Activated T-helper 1 cell treated with anti-CD3 and anti-CD28 coated beads, Interleukin-2, amount 50 U/mL, for 16 hours (primary cell): ENCODE measurements at places on chromosomes 5 and 9.

DNA sequence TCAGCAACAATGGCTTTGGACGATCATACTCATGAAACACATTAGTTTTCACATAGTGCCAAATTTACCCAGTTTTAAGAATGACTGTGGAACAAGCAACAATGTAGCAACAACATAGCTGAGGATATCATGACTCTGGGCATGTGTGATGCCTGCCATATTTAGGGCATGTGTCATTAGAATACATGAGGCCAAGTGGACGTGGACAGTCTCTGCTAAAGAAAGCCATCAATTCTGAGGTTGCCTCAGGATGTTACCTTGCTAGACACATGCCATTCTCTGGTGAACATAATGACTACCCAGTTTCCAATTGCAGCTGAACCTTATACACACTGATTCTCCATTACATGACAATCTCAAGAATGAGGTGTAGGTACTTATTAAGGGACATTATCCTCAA, 103.3 kb upstream of the ADAMTS19 start:
- no peak for DNase-seq

GRCh38 chr5:103669615-103670014, 107.0 kb upstream of the NUDT12 start:
- DNase-seq, result no peak

DNA sequence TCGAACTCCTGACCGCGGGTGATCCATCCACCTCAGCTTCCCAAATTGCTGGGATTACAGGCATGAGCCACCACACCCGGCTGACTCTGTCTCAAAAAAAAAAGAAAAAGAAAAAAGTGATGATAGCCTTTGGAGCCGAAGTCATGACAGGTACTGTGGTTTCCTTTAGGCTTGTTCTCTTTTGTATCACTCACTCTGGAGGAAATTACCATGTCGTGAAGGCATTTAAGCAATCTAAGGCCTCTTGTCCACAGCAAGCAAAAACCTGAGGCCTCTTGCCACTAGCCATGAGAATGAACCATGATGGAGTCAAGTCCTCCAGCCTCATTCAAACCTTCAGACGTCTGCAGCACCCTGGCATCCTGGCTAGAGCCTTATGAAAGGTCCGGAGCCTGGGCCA, 286.1 kb downstream of the RAB3C start:
- no peak for DNase-seq

- no peak for DNase-seq
These were observed 30.9 kb downstream of the GLT6D1 start for GRCh38 chr9:135608294-135608998.

DNA sequence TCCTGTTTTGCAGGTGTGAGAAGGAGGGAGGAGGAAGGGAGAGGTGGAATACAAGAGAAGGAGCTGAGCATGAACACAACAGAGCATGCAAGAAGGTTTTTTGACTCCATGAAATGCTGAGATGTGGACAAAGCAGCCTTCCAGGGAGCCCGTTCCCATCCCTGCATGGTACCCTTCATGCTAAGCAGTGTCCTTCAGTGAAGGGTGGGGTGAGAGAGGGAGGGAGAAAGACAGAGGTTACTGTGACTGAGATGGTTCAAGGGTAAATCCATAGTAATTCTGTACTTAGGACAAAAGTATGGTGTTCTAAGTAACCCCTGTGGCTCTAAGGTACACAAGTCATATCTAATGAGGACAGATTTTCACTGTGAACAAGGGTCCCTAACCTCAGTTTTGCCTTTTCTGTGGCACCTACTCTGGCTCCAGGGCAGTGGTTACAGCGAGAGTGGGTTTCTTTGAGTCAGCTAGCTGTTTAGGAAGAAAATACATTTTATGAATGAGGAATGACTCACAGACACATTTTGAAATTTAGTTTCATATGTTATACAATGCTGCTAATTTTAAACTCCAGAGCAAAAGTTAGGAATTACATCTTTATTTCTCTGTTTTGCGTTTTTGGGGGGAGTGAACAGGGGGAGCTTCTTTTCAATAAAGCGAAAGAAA, 184.9 kb upstream of the SLC12A2 start:
- no peak for DNase-seq

DNA sequence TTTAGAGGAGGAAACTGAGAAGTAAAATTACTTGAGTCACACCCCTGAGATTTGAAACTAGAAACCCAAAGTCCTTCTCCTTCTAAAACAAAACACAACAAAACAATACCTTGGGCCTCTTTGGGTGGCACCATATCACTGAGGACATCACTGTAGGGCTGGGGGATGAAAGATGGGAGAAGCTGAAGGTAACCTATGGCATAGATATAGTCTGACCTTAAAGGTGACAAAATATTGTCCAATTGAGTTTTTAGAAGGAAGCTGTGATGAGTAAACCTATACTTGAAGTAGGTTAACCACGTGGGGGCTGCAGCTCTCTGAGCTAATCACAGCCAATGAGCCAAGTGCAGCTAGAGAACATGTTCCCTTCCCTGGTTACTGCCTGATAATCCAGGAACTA, 167.4 kb upstream of the CD180 start:
- no peak for DNase-seq

DNA sequence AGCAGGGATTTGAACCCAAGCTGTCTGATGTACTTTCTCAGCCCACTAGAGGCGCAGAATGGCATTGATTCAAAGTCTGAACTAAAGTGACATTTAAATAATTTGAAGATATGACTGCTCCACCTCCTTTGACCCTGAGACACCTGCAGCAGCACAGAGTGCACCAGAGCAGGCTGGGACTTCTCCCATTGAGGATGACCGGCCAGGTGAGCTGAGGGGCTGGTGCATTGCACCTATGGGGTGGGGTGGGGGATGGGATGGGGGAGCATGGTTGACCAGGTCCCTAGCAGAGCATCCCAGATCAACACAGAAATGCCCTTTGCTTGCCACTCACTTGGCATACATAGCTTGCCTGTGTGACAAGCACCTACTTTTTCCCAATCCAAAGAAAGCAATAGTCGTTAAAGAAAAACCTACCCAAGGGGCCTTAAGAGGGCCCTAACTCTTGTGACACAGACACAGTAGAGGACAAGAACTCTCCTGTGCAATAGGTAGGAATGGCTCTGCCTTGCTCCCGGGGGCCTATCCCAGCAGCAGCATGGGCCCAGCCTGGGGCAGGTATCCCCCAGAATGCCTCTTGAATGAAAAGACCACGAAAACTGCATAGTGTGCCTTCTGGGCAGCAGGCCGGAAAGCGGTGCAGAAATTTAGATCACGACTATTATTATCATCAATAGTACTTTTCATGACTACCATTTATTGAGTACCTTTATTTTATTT, 6.5 kb downstream of the SH3PXD2B start:
- no peak for DNase-seq

GRCh38 chr9:84996716-84997115, 327.2 kb downstream of the NTRK2 start:
- DNase-seq, result no peak

DNA sequence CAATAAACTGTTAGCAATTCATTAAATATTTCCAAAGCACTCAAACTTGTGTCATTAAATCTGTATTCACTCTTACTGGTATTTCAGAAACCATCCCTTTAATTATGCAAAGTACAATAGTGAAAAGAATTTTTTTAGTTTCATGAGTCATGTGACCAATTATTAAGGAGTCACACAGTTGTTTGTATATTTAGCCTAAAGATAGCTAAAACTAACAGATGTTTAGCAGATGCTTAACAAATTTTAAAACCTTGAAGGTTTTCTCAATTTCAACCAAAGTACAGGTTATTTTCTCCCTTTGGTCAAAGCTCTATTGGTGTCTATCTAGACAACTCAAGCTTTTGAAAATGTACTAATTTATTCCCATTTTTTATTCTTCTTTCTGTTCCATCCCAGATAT, 44.1 kb downstream of the PJA2 start:
- DNase-seq, result no peak

GRCh38 chr5:134027288-134027615, 22.5 kb upstream of the VDAC1 start:
- DNase-seq, result no peak

- DNase-seq, result no peak
These were observed 20.8 kb downstream of the SLC6A7 start for GRCh38 chr5:150210644-150211043.

DNA sequence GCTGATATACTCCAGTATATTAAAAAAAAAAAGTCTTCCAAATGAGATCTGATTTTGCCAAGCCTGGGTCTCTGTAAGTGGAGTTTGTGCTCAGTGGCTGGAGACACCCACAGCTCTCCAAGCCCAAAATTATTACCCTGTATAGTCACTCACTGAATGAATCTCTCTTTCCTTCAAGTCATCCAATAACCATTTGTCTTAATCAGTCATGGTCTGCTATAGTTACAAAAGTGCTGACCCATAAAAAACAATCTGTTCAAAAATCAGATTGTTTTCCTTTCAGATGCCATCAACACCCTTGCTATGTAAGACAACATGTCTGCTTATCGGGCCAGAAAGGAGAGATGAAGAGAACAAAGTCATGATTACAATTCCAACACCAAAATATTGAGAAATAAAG, 159.4 kb upstream of the FST start:
- no peak for DNase-seq

DNA sequence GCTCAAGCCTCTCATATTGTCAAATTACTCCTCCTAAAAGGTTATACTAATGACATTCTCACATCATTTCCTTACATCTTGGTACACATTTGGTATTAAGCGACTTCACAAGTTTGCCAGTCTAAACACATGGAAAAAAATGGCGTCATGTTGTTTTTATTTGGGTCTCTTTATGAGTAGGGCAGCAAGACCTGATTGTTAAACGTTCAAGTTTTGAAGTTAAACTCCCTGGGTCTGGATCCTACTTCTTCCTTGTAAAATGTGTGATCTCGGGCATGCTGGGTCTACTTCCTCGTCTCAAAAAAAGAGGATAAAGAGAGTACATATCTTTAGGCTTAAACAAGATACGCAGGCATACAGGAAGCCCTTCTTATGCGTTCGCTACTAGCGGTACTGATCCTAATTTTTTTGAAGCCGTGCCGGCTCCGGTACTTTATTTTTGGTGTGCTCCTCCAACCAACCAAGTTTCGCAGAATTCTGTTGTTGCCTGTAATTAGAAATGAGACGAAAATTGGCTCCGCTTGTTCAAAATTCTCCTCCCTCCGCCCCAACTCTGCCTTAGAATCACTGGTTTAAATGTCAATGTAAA, 596 bp upstream of the CDC37L1 start:
- no peak for DNase-seq

GRCh38 chr9:116644091-116644688, 42.9 kb upstream of the TRIM32 start:
- no peak for DNase-seq

- DNase-seq, result no peak
These were observed 307.6 kb downstream of the ARL15 start for GRCh38 chr5:54002779-54003178.

- no peak for DNase-seq
These were observed 115.7 kb downstream of the FBXL17 start for GRCh38 chr5:108266242-108266641.

GRCh38 chr9:130834371-130835336, at the start of gene ABL1:
ABL1 (plus strand) TSS chr9:130835254; CDS start chr9:130835447, 193 bp downstream.
- DNase-seq, result peak; percentile 32

- no peak for DNase-seq
These were observed 1.7 kb downstream of the SMIM3 start for GRCh38 chr5:150780187-150780692.

- no peak for DNase-seq
These were observed 6.7 kb upstream of the OR1N2 start for GRCh38 chr9:122546196-122546595.

GRCh38 chr5:82019342-82020138, 47.7 kb downstream of the ATG10 start:
- DNase-seq, result no peak

DNA sequence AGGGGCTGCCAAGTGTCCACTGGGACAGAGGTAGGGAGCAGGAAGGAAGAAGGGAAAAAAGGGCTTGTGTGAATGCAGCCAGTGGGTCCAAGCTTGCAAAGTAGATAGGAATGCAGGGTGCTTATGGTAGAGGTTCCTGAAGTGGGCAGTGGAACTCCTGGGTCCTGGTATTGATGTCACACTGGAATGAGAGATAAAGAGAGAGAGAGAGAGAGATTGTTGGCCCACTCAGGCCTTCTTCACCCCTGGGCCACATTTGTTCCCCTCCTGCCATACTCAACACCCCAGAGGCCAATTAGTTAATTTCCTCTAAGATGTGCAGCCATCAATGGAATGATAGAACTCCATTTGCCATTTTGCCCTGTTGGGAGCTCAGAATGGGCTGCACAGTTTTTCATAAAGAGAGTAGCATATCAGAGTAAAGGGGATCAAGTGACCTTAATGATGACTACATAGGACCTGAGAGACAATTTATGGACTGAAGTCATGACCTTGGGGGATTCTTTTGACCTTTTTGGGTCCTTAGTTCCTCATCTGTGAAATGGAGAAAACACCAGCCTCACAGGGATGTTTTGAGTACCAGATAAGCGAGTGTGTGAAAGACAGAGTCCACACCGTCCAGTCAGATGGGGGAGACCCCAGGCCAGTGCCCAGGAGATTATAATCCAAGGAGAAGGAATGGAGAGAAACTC, 52.9 kb downstream of the PPARGC1B start:
- DNase-seq, result no peak

DNA sequence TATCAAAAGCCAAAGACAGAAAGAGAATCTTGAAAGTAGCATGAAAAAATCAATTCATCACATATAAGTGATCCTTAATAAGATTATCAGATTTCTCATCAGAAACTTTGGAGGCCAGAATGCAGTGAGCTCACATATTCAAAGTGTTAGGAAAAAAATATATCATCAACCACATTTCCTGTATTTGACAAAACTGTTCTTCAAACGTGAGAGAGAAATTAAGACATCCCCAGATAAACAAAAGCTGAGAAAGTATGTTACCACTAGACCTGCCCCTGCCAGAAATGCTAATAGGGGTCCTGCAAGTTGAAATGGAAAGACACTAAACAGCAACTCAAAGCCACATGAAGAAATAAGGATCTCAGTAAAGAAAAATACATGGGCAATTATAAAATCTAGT, 29.9 kb downstream of the HACD4 start:
- DNase-seq, result no peak

DNA sequence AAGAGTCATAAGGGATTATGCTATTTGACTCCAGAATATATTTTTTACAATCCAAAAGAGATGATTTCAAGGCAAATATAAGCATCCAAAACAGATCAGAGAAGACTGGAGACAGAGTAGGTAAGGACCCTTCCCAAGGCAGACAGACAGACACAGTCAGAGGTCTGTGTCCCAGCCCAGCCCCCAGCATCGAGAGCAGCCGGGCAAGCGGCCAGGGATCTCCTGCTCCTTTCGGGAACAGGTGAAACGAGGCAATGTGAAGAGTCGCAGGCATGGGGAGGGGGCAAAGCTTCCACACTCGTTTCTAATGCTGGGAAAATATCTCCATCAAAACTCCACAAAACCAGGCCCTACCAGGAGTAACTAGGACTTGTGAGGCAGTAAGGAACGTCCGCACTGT, 5.8 kb downstream of the PAEP start:
- no peak for DNase-seq

- no peak for DNase-seq
These were observed 3.2 kb downstream of the IRX1 start for GRCh38 chr5:3598769-3599211.

DNA sequence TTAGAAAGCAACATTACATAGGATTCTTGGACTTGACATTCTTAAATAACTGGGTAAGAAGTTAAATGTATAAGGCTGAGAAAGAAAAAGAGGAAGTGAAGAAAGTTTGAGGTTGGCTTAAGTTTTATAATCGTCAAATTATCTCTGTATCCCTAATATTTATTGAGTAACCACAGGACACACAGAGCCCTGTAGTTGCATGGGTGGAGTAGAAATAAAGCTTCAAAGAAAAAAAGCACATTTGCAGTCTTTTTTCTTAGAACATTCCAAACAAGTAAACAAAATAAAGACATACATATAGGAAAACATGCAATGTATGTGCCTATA, 137.0 kb downstream of the CCDC192 start:
- DNase-seq, result no peak

- no peak for DNase-seq
These were observed 8.5 kb downstream of the GIN1 start for GRCh38 chr5:103111468-103111867.
